Endodermal cell (in vitro differentiated cells): ENCODE measurements at places on chromosomes 3 and 15.
A peak's percentile ranks its signal among the peaks of the same experiment; 100 is the strongest.

DNA sequence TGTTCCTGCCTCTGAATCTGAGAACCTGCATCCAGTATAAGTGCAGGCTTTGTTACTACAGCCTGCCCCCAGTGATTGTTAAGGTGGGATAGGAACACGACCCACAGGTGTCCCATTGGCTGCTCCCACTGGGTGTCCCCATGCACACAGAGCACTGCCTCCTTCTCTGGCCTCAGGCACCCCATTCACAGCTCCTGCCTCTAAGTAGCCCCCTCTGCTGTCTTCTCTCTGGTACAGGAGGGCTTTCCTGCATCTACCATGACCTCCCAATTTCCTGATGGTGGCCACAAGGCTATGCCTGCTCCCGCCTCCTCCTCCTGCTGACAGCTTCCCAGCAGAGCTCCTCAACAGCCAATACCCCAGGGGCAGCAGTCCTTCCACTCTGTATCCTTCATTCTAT is 238.6 kb upstream of the TMC3 start:
- DNase-seq = peak; percentile 81

GRCh38 chr3:69081583-69082262 is 1.6 kb upstream of the UBA3 start:
- peak; percentile 57 for DNase-seq

GRCh38 chr3:149621218-149622005 is 36.4 kb downstream of the WWTR1 start:
- DNase-seq = no peak

DNA sequence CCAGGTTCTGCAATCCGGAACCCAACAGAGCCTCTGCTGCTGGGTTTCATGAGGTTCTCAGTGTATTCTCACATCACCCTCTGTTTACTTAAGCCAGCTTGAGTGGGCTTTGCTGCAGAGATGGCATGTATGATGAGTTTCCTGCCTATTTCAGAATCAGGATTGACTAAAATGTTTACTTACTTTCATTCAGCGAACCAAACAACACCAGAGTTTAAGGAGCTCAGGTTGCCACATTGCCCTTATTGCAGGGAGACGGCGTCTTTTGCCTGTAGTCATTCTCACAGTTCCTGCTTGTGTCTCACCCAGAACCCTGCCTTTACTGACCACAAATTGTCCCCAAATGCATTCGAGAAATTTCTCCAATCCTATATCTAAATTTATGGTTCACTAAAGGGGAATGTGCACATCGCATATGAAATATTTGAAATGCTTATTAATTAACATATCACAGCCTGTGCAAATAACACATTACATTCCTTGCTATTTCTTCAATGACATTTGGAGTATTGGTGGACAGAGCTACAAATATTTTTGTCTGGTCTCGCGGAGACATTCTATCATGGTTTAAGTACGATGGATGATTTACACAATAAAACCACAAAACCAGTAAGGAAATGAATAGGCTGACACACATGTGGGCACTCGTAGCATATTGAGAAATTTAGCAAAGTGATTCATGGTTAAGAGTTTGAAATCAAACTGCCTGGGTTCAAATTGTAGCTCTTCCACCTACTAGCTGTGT is 377.2 kb upstream of the CFAP20DC start:
- DNase-seq = no peak

DNA sequence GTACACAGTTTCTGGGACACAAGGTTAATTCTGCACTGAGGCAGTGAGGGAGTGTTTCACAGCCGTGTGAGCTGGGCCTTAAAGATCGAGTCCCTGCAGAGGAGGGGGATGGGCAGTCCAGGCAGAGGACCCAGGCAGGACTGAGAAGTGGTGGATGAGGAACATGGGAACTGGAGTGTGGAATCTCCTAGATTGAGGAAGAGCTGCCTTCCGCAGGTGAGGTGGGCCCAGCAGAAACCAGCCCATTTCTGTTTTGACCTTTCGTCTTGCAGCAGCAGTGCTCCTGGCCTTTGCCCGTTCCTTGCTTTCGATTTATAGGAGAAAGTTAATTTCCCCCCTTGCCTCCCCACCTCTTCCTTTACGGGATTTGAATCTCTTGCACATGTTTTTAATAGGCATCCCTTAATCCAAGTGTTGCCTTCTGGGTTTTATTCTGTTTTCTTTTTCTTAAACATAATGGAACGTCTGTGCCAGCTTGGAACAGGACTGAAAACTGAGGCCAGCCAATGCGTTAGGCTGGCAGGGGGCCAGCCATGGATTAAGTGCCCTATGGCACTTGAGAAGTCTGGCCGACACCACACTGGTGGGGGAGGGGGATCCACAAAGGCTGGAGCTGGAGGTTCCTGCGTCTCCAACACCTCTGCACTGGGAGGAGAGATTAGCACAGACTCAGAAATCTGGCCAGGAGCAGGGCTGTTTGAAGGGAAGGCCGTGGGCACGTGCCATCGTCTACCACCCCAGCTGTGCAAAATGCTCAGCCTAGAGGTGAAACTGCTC is 78.1 kb downstream of the AAGAB start:
- peak; percentile 76 for DNase-seq

GRCh38 chr3:26845194-26845593 is 222.6 kb downstream of the LRRC3B start:
- no peak for DNase-seq

- no peak for DNase-seq
Observed at GRCh38 chr3:127078626-127079025, 95.7 kb downstream of the PLXNA1 start.

- DNase-seq = no peak
Observed at GRCh38 chr3:192831801-192832347, 85.8 kb downstream of the MB21D2 start.

- no peak for DNase-seq
Observed at GRCh38 chr15:37096558-37097143, 3.7 kb downstream of the MEIS2 start.

DNA sequence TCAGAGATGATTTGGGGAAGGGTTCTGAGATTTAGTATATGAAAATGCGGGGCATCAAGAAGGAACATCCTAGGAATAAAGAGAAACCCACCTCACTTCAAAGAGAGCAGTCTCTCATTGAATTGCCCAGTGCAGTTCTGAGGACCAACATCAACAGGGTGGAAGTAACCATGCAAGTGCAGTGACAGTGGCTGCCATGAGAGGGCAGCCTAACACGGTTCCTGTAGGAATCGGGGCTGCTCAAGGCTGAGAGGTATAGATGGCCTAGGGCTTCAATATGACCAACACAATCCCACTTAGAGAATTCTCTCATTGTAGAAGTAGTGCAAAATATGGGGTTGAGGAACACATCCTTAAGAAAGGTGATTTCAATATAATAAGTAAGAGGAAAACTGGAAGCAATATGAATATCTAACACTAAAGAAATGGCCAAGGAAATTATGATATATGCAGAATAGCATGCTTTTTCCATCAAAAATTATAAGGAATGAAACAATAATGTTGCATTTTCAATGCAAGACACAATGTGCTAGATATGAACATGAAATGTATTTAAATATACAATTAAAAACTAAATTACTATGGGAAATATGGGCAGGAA is 51.1 kb upstream of the ARRDC4 start:
- peak; percentile 91 for DNase-seq

GRCh38 chr3:123877466-123877865 is 6.7 kb downstream of the MYLK start:
- no peak for DNase-seq

DNA sequence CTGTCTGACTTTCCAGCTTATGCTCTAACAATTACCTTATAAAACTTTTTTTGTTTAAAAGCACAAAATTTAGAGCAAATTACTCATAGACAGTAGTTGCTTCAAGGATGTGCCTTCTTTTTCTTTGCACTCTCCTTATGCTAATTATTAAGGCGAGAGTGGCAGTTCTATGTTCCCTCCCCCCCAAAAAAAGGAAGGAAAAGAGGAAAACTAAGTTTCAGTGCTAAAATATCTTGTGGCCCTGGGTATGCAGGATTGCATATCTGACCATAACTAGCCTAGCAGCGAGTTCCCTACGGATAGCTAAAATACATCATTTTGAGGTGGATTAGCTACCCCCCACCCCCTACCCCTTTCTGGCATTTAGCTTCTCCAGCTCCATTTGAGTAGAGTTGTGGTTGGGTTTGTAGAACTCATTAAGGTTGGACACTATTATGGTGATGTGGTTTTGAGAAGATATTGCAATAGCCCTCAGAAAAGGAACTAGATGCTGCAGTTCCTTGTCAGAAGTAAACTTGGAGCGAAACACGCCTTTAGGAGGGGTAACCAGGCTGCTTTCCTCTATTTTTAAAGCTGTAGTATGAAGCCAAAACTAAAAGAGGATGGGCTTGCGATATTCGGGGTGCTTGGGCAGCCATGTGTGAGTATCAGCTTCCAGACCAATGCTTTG is 174.6 kb downstream of the AKAP13 start:
- no peak for DNase-seq

GRCh38 chr15:38868326-38869114 is 303.9 kb upstream of the RASGRP1 start:
- DNase-seq = no peak

GRCh38 chr3:71171247-71171646 is 412.3 kb downstream of the FOXP1 start:
- no peak for DNase-seq

DNA sequence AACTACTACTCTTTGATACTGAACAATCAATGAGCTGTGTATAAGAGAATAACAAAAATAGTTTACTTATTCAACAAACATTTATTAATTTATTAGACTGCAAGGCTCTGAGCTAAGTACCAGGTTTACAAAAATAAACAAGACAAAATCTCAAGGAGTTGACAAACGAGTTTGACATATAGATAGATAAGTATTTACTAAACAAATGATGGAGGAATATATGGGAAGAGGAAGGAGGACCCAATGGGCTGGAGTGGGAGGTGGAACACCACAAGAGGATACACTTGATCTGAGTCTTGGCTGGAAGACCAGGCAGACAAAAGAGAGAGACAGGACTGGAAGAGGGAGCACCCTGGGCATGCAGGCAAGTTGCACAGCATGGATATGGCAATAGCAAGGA is 47.5 kb upstream of the FSIP1 start:
- DNase-seq = no peak

DNA sequence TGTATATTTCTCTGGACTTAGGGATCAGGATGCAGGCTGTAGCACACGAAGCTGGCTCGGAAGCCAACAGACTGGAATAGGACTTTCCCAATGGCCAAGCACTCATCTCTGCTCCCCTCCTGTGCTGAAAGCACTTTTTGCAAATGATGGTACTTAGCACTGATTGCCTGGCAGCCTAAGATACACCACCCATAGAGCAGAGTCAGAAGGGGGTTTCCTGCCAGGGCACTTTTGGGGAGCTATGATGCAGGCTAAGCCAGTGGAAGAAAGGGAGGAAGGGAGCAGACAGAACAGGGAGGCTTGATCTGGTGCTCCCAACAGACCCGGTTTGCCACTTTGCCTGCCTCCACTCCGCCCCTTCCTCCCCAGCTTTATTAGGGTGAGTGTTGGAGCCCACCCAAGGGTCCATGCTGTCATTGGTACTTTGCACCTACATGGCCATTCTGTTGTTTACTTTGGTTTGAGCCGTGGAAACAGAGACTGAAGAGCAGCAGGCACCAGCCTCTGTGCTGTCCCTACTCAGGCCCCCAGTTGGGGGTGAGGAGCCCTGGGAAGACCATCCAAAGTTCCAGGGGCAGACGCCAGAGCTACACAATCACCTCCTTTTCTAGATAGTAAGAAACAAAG is 15.9 kb downstream of the BSN start:
- DNase-seq = peak; percentile 53

DNA sequence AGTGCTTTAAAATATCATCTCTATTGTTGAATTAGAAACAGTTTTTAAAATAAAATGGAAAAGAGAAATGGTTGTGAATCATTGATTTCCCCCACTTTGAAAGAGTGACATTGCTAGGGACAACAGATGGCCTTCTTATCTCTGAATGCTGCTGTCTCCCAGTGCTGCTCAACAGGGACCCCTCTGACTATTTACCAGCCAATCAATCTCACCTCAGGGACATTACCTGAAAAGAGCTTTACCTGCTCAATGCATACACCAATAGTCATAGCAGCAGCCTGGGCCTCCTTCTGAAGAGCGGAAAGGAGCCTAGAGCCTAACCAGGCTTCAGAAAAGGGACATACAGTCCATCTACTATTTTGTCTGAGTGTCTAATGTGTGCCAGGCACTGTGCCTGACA is 162.8 kb downstream of the CGGBP1 start:
- DNase-seq = peak; percentile 63

DNA sequence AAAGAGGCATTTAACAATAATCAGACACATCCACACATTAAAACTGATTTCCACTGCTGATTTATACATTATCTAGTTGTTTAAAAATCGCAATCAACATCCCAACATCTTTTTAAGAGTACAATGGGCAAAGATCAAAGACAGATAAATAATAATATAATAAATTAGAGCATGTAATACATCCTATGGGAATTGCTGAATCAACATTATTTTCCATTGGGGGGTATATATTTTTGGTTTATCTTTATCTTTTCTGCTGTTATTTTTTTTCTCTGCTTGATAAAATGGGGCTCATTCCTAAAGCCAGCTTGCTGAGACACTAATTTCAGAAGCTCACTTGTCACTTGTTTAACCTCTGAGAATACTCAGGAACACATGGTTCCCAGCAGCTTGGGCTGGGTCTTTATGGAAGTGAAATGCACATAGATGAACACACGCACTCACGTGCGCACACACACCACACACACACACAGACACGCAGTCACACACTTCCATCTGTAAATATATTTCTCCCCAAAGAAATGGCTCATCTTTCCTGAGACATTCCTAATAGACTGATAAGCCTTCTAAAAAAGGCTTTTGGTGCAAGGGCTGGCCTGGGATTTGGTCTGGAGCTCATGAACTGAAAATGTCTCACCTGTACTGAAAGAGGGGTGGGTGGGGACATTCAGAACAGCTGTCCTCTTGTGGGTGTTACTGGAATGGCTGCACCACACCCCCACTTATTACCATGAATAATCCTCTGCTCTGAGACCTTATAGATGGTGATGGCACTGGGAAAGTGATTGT is 3.5 kb upstream of the PPIB start:
- no peak for DNase-seq
